ENCODE measurements at places on chromosomes 11 and 22.

- no peak for DNase-seq
Observed at GRCh38 chr11:8207080-8208000, 38.5 kb upstream of the RIC3 start.

- DNase-seq = no peak
Observed at GRCh38 chr11:38952698-38953097, 2354.7 kb upstream of the RAG2 start.

DNA sequence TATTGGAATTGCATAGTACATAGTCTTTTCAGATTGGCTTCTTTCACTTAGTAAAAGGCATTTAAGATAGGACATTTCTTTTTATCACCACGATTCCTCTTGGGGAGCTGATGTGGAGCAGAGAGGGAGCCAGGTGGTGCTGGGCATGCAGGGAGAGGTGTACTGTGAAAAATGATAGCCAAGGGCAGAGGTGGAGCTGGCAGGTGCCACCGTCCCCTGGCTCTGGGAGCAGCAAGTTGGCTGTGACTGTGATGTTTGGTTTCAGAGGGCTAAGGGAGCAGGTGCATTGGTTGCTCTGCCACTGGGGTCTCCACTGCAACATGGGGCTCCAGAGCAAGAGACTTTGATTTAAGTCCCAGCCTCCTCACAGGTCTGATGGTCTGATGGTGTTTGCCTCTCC, 16.5 kb downstream of the SGSM1 start:
- no peak for DNase-seq

GRCh38 chr11:17001806-17002205, 12.4 kb downstream of the PLEKHA7 start:
- DNase-seq = no peak

DNA sequence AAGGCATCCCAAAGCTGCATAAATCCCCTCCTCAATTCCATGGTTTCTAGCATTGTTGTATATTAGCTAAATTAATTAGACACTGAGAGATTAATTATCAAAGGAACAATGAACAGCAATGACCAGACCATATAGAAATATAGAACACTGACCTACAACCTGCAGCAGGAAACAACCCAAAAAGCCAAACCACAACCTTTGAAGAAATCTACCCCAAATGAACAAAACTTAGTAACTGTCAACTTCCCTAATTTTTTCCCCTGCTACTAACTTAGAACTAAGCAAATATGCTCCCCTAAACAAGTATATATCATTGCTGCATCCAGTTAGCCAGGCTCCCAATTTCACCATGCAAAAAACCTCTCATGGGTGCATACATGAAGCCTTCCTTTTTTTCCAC, 268.0 kb upstream of the ANO3 start:
- no peak for DNase-seq

DNA sequence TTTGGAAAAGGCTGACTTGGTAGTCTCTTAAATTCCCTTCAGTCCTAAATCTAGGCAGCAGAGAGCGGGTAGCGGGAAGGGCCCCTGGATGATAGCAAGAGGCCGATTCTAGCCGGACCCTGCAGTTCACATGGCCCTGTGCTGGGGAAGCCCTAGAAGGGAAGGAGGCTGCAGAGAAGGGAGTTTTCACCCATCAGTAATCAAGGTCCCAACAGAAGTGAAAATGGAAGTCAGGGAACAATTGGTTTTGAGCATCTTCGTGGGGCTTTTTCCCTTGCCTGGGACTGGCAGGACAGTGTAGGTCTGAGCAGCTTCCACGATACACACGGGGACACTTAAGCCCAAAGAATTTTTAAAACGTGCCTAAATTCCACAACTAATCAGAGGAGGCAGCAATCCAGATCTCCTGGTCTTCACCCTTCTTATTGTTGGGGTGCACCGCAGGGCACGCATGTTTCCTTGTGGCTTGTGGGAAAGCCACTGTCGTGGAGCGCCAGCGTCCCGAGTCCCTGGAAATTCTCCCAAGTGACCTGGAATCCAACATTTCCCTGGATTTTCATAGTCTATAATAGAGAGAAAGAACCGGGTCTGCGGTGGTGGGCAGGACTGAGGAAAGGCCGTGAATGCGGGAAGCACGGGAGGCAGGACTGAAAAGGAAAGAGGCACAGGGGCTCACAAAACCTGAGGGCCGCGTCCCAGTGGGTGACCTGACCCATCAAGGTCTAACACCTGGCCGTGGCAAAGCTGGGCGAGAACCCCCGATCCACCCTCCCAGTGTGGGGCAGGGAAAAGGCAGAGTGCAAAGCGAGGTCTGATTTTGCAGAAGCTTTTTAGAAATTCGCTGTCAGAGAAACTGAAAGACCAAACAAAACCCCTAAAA, 846 bp upstream of the OAF start:
- no peak for DNase-seq

- DNase-seq = no peak
Observed at GRCh38 chr22:47062126-47062525, 299.7 kb downstream of the TBC1D22A start.

DNA sequence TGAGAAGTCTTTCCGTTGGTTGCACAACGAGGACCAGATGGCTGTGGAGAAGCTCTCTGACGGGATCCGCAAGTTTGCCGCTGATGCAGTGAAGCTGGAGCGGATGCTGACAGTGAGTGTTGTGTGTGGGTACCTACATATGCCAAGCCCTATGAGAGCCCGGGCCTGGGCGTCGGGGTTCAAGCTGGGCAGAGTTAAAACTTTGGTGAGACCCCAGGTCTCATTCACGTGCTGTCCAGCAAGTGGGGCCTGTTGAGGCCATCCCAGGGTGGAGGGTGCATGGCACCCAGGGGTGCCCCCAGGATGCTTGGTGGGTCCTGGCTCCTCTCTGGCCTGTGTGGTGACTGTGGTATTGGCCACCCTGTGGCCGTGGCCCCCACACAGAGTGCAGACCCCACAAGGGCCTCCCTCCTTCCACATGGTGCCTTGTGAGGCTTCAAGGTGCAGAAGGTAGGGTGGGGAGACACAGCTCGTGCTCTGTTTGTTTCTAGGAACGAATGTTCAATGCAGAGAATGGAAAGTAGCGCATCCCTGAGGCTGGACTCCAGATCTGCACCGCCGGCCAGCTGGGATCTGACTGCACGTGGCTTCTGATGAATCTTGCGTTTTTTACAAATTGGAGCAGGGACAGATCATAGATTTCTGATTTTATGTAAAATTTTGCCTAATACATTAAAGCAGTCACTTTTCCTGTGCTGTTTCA, 12.8 kb downstream of the GATD1 start:
- DNase-seq = no peak

DNA sequence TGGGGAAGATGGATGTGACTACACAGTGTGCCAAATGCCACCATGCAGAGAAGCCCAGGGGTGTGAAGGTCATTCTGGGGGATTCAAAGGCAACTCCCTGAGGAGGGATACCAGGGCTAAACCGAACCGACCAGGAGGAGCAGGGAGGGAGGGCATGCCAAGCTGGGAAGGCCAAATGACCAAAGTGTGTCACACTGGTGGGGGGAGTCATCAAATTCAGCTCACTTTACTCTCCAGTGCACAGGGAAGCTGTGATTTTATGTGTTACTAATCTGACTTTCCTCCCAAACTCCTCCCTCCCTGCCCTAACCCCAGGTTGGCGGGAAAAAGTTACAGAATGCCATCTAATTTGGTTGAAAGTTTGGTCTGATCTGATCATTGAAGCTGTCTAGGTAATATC, 29.7 kb upstream of the TSKU start:
- no peak for DNase-seq

DNA sequence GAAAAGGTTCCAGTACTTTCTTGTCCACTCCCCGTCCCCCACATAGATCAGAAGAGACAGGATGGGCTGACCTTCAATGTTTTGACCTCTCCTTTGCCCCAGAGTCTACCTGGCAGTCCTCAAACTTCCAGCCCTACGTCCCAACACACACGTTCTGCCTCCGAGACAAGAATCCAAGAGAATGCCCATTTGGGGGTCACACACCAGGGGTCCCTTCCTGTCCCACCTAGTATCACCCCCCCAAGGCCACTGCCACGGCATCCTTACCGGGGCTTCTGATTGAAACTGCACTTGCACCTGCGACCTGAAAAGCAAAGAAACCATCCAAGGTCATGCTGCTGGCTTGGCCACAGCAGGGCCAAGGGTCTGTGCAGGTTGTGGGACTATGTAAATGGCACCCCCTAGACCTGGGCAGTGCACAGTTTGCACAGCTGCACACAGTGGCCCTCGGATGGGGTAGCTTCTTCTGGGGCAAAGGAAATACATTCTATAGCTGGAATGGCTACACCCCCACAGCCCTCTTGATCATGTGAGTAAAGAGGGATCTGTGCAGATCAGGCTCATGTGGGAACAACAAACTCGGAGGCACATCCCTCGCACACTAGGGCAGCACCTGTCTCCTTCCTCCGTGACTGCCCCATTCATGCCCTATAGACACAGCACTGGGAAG, 16.5 kb upstream of the FXYD2 start:
- DNase-seq = no peak

DNA sequence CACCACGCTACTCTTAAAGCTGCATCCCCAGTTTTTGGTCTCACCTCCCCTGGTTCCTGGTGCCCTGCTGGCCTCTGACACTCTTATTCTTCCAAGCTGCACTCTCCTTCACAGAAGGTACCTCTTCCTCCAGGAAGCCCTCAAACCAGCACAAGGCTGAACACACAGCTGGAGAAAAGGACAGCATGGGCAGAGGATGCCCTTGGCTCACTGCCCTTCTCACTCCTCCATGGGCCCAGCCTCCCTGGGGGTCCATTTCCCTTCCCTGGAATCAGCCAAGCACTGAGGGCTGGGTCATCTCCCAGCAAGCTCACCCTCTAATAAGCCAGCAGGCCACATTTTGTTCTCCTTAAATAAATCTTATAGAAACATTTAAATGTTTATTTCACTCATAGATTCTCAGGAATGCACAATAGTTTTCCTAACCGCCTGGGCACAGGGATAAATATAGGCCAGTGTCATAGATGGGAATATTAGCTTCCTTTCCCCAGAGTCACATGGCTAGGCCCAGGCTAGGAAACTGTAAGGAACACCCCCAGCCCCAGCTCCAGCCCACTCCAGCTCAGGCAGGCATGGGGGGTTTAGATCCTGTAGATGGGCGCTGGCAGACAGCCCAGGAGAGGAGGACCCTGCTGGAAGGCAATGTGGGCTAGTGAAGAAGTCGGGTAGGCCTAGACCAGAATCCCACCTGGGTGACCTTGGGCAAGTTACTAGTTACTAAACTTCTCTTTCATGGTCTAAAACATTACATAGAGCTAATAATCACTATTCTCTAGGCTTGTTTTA, 51.5 kb downstream of the IRAG1 start:
- no peak for DNase-seq

DNA sequence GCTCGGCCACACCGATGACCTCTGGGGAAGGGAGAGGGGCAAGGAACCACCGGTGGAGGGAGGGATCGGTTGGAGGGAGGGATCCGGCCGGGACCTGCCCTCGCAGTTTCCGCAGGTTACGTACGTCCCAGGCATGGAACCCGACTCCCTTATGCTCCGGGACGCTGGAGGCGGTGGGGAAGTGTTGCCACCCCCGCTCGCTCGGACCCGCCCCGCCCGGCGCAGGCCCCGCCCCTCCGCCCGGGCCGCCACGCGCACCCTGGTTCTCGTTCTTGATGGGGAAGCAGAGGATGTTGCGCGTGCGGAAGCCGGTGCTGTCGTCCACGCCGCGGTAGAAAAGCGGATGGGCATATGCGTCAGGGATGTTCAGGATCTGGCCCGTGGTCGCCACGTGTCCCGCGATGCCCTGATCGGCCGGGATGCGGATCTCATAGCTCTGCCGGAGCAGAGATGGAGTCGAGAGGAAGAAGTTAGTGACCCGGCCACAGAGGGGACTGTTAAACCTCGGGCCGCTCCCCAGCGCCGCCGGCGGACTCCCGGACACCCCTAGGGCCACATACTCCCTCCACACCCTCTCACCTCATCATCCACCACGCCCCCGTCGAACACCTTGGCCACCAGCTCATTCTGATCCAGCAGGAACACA, 89.8 kb downstream of the PDE2A start:
- no peak for DNase-seq

- DNase-seq = no peak
Observed at GRCh38 chr11:117226388-117227385, 5.2 kb downstream of the PCSK7 start.

DNA sequence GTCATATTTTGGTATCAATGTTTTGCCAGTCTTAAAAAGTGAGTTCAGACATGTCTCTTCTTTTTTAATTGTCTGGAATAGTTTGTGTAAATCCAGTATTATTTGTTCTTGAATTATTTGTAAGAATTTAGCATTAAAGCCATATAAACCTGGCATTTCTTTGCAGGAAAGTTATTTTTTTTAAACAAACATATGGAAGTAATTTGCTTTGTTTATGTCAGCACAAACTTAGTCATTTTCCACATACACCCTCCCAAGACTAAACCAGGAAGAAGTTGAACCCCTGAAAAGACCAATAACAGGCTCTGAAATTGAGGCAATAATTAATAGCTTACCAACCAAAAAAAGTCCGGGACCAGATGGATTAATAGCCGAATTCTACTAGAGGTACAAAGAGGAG, 9.1 kb upstream of the CCDC81 start:
- no peak for DNase-seq

DNA sequence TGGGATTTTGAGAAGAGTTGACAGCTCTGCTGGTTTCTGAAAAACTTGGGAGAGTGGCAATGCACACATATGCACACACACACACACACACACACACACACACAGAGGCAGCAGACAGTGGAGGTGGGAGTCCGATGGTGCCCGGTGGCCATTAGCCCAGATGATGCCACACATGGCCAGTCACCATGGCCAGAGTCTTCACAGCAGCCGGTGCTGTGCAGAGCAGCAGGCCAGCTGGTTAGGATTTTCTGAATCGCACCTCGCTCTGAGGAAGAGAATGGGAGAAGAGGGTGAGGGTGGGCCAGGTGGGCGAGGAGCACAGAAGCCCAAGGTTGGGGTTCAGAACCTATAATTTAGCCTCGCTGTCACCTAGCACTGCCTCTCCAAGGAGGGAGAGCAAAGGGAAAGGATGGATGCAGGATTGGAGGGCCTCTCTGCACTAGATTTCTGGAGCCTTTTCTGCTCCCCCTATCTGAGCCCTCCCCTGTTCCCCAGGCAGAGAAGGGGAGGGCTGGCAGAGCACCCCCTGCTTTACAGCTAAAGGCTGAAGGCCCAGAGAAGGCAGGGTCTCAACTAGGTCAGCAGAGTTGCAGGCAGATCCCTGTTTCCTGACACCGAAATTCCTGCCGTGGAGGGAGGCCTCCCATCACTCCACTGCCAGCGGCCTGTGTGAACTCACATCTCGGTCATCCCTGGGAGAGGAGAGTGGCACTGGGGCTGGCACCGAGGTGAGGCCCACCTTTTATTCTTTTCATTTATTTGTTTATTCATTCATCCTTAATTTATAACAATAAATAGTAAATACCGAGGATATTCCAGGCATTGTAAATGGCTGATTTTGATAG, 25.8 kb upstream of the FXYD6 start:
- DNase-seq = no peak

DNA sequence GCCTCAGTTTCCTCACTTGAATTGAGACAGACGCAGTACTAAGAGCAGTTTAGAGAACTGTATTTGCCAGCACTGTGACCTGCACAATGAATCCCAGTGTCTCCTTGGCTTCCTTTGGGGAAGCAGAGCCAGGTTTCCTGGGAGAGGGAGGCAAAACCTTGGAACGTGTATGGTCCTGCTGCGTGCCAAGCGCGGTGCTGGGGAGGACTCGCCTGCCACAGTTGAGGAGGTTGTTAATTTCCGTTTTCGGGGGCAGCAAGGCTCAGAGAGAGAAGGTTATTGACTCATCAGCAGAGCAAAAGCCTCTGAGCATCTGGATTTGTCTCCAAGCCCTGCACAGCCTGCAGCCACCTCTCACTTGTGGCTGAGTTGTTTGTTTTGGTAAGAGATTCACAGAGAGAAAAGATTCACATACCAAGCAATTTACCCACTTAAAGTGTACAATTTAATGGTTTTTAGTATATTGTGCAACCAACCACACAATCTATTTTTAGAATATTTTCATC, 10.8 kb downstream of the SYT12 start:
- DNase-seq = no peak
